ENCODE measurements at places on chromosomes 6 and 20.

DNA sequence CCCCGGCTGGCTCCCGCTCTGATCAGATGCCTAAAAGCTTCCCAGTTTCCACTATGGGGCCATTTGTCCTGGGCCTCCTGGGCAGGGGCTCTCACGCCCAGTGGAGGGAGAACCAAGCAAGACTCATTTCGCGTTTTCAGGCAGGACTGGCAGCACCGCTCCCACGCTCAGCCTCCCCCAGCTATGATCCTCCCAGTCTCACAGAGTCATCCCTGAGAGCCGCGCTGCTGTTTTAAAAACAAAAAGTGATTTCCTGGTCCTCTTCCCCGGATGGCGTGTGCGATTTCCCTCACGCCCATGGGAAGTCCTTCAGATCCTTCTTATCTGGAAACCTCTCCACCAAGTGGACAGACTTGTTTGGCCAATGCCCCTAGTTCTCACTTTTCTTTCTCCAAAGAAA is at the start of gene ADGRF5:
ADGRF5 (minus strand) TSS at position 208 of the 400 bp plus-strand sequence. CDS start 15,176 bp downstream, outside the sequence.
- DNase-seq = no peak

DNA sequence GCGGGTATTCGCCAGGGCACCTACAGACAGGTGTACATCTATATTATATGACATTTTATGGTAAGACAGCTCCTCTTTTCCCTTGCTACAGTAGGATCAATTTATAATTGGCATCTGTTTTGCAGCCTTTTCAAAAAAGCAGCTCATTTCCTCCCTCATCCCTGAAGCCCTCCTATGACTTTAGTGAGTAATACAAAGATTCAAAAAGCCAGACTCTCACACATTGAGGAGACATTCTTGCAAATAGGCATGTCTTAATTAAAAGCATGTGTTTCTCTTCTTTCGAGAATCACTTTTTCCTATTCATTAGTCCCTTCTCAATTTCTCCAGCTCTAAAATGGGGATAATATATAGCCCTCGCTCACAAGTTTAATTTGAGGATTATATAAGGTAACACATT is 283.4 kb downstream of the TBC1D7 start:
- DNase-seq = no peak

GRCh38 chr6:77470983-77471382 is 7.7 kb upstream of the HTR1B start:
- no peak for DNase-seq

GRCh38 chr6:40877362-40877761 is 161.7 kb downstream of the UNC5CL start:
- DNase-seq = no peak

DNA sequence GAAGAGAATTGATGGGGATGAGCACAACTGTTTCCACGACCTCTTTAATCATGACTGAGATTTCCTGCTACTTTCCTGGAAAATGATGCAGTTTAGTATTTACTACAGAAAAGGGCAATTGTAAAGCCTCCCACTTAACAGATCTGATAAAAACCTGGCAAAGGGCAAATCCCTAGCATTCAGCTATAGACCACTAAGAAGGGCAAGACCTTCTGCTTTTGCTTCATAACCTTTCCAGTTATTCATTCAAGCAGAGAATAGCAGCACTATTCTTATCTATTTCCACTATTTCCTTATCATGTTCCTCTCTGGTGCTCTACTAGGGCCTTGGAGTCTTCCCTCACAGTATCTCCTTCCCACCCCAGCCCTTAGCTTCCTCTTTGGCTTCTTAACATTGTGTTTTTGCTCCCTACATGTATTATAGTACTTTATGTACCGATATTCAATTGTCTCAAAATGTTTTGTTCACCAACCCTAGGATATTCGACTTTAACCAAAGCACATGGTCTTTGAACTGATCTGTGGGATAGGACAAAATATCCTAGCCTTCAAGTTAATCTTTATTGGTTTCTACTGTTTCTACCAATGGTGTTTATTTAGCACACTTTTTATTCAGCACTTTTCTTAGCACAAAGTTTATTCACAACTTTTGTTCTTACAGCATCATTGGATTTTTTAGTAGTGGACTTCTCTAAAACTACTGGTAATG is 32.7 kb upstream of the MANEA start:
- DNase-seq = no peak

GRCh38 chr6:13787137-13787536 is 27.2 kb downstream of the MCUR1 start:
- no peak for DNase-seq

GRCh38 chr6:43123461-43124314 is 47.4 kb upstream of the SRF start:
- DNase-seq = no peak
